ENCODE measurements at places on chromosomes 6 and 20.

DNA sequence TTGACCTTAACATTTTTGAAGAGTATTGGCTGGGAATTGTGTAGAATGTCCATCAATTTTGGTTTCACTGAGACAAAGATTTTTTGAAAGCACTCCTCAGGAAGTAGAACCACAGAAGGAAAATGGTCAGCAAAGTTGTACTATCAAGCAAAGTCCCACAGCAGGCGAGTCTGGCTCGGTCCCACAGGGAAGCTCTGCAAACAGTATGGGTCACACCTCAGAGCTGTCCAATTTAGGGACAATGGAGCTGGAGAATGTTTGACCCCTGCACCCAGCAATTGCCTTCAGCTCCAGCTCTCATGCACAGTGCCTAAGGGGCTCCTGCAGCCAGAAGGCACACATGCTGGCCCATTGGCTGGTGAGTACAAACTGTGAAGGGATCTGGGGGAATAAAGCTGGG lies 147.0 kb downstream of the MAFB start:
- DNase-seq: no peak

DNA sequence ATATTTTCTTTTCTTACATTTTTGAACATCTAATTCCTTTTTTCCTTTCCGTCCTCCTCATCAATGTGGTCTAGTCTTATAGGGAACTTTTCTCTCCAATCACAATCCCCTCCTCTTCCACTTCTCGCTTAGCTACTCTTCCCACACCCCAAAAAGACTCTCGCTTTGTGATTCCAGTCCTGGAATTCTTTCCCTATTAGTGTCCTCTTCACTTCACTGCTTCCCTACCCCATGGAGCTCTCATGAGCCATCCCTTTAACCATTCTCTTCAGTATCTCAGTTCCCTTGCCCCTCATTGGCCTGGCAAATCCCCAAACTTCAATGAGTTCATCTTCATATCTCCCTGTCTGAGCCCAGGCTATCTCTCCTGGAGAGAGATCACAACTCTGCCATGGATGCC lies 55.3 kb upstream of the CEP85L start:
- DNase-seq: no peak

- DNase-seq: no peak
These were observed 54.4 kb downstream of the SNRNP48 start for GRCh38 chr6:7644417-7644816.

GRCh38 chr6:158039178-158039557 lies 57.5 kb downstream of the SYNJ2 start:
- DNase-seq: no peak

DNA sequence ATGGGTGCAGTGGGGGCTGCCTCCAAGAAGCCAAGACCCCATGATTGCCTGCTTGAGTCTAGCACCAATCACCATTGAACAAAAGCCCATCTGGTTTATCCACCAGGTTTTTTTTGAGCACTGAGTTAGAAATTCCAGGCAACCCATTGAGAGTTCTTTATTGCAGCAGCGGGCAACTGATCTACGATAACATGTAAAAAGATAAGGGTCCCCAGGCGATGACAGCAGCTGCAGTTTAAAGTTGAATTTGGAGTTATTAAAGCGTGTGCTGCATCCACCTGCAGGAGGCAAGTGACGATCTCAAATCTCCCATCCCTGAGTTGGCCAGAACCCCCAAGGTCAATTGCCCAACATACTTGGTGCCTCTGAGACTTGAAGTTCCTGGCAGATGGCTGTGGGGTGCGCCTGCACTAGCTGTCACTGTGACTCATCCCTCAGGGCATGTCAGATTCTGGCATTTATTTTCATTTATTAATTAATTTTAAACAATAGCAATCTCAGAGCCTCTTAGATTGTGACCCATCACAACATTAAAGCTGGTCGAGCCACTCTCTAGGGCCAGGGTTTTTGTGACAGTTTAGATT lies 290.4 kb upstream of the SULF2 start:
- DNase-seq: no peak

- DNase-seq: no peak
These were observed 47.2 kb upstream of the IPCEF1 start for GRCh38 chr6:154403788-154404187.

DNA sequence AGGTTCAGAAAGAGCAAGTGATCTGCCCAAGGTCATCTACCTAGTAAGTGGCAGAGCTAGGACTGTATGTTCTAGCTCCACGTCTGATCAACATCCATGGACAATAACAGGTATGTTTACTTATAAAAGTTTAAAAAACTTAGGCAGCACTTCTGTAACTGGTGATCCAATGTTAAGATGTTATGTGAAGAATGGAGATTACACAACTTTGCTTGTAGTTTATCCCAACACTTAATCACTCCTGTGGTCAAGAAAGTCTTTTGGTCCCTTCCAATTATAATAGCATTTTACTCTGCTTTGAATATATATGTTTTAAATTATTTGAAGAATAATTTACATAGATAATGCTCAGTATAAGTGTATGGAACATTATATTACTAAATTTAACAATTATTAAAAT lies 4.8 kb downstream of the FBXO30 start:
- DNase-seq: no peak

DNA sequence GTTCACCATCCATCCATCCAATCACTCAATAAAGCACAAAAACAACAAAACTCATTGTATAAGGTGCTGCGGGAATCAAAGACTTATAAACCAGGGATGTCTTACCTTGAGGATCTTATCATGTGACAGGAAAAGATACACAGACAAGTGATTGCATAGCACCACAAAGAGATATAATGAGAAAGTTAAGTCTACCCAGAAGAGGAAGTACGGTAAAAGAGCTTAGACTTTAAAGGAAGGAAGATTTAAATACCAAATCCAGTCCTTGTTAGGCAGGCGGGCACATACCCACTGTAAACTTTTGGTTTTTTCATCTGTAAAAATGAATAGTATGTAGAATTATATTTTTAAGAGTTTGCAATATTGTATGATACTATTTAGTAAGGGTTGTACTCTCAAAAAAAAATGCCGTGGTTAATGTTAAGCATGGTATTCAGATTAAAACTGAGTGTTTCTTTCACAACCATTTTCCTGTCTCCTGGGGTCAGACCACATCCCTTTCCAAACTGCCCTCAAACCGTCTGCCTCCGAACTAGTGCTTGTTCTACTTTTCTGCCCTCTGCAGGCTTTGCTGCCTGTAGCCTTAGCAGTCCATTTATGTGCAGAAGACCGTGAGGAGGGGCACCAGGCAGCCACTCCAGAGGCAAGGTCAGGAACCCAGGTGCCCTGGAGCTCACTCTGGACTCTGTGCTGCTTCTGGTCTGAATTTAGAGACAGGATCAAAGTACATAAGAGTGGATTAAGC lies 179.5 kb upstream of the SYNDIG1 start:
- DNase-seq: no peak

DNA sequence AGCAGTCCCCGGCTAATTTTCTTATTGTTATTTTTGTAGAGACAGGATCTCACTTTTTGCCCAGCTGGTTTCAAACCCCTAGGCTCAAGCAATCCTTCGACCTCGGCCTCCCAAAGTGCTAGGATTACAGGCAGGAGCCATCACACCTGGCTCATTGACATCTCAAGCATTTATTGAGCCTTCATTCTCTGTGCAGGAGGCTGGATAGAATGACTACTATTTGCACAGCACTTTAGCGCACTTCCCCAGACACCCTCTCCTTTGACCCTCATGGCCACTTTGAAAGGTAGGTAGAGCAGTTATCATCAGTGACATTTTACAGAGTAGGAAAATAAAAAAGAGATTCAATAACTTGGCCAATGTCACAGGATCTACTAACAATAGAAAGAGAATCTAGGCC lies 124.0 kb upstream of the STXBP5 start:
- no peak for DNase-seq

GRCh38 chr20:33071198-33071597 lies 8.2 kb upstream of the BPIFB4 start:
- no peak for DNase-seq

DNA sequence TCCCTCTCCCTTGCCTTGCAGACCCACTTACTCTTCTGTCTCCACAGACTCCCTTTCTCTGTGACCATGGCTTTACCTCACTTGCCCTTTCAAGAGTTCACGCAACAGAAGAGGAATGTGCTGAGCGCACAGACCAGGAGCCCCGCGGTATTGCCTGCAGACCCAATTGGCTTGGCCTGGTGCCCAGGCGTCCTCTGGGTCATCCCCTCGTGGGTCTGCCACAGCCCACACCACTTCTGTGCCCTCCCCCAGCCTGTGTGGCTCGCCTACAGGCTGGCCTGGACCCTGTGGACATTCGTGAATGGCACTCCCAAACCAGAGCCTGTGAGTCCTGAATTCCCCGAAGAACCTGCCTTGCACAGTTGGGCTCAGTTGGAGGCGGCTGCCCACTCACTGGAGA lies 15.3 kb upstream of the NINL start:
- no peak for DNase-seq

DNA sequence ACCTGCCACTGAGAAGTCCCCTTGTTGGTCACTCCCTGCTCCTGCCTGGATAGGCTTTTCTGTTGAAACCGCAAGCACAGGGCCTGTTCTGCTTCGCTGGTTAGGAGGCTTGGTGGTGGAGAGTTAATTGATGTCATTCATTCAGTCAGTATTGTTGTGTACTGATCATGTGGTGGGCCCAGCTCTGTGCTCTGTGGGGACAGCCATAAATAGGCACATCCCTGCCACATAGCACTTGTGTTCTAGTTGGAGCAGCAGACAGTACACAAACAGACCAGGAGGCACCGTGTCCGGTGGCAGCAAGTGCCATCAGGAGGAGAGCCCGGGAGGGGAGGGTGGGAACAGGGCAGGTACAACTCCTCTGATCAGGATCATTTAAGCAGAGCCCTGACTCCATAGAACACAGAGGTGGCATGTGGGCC lies 155.2 kb upstream of the INSM1 start:
- no peak for DNase-seq

DNA sequence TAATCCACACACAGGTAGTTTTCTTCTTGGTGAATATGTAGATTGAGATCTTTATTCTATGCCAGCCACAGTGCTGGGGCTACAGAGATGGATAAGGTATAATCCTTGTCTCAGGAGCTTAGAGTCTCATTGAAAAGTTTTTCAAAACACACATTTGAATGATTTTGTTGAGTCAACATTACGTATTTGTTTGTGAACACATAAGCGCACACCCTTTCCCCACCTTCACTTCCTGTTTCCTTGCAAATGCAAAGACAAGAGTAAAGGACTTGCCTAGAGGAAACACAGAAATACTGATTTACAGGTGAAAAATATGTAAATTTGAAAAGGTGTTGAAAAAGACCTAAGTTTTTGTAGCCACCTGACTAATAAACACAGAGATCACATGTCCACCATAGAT lies 27.8 kb downstream of the VAPB start:
- DNase-seq: no peak

GRCh38 chr20:46151936-46152335 lies 33.8 kb downstream of the CD40 start:
- no peak for DNase-seq

- DNase-seq: no peak
These were observed 29.6 kb downstream of the PSMB1 start for GRCh38 chr6:170523256-170524171.

- DNase-seq: no peak
These were observed 107.1 kb downstream of the AHI1 start for GRCh38 chr6:135390458-135390857.

DNA sequence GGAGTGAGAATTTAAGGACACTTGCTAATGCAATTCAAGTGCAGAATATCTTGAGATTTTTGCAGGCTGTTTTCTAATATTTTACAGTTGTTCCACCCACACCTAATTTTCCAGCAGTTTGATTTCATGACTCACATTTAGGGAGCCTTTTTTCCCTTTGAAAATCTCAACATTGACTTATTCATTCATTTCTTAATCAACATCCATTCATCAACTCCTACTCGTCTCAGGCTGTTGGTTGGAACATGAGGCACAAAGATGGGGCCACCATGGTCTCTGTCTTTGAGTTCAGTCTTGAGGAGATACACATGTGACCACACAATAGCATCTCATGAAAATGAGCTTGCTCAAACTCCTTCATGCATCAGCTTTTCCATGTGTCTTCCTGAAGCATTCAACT lies 135.6 kb downstream of the UNC5CL start:
- DNase-seq: no peak

DNA sequence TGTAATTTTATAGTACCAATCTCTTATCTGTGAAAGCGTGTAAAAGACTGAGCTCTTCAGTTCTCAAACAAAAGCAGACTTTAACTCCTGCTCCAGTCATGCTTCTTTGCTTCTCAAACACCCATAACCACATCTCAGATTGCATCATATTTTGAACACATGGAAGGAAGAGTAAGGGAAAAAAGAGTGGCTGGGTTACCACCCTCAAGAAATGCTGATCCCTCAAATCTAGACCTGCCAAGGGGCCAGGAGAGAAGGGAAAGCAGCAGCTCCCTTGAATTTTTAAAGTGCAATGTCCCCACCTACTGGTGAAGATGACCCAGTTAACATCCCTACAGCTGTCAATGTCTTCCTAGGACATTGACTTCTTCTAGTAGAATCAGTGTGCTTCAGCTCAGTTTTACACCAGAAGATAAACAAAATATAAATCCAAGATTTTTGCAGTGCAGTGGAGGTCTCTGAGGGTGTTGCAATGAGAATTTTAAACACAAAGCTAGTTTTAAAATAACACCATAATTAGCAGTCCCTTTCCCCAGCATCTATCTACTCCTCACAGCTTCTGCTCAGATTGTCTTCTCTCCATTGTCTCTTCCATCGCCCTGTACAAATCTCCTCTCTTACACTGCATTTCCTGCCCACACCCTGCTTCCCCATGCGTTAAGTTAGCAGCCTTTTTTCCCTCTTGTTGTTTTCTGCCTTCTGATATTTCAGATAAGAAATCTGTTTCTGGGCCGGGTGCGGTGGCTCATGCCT lies 22.6 kb upstream of the HLA-DQB2 start:
- no peak for DNase-seq

GRCh38 chr20:54078296-54078984 lies 8.0 kb upstream of the BCAS1 start:
- peak; percentile 62 for DNase-seq

DNA sequence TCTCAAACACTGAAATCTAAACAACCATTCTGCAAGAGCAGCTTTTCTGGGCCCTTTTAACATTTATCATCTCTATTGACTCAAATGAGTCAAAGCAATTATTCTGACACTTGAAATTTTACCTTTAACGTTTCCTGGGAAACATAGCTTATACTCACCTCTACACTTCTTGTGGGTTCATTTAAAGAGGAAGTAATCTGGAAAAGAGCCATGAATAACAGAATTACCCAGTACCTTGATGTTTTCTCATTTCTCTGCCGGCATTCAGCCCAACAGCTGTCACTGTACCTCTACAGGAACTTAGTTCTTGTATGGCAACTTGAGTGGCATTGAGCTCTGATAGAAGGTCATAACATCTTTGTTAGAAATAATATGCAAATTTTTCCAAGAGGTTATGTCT lies 272.2 kb downstream of the KCNQ5 start:
- no peak for DNase-seq
